AG09309 (cell line): ENCODE measurements at places on chromosomes 5 and 9.

GRCh38 chr5:84682531-84682930 is 297.9 kb upstream of the EDIL3 start:
- DNase-seq, result no peak

- DNase-seq, result no peak
Measured at GRCh38 chr5:156735477-156735876, 114.6 kb upstream of the PPP1R2B start.

DNA sequence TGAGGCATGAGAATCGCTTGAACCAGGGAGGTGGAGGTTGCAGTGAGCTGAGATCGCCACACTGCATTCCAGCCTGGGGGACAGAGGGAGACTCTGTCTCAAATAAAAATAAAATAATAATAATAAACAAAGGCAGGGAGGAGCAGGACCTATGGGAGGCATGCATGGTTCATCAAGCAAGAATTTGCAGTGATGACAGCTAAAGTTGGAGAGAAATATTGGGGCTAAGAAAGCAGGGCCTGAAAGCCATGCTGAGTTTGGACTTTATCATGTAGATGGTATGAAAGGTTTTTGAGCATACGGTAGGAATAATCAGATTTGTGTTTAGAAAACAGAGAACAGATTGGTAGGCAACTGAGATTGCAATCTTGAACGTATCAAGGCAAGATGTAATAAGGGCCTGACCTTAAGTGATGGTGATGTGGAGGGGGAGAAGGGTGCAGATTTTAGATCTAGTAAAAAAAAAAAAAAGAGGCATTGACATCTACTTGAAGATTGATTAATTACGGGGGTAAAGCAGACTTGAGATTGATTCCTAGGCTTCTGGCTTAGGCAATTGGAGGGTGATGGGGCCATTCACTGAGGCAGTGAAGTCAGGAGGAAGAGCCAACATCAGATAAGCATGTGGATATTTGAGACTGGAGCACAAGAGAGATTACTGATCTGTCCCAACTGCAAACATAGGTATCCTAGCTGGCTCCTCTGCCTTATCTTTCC is 50.7 kb downstream of the CFAP95 start:
- no peak for DNase-seq

DNA sequence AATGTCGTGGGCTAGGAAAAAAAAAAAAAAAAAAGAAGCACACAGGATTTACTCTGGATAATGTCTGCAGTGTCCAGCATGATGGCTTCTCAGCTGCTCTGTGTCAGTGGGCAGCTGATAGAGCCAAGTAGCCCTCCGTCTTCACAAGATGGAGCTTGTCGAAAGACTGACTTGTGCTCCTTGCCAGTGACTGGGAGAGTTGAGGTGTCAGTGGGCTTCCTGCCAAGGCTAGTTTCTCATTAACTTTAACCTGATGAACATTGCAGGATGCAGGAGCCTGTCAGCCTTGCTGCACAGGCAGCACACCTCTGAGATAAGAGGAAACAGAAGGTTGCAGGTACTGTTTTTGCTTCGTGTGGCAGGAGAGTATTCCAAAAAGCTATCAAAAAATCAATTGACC is 171.4 kb upstream of the SGCD start:
- no peak for DNase-seq

- no peak for DNase-seq
Measured at GRCh38 chr9:82022121-82022520, 33.5 kb downstream of the SPATA31D1 start.

DNA sequence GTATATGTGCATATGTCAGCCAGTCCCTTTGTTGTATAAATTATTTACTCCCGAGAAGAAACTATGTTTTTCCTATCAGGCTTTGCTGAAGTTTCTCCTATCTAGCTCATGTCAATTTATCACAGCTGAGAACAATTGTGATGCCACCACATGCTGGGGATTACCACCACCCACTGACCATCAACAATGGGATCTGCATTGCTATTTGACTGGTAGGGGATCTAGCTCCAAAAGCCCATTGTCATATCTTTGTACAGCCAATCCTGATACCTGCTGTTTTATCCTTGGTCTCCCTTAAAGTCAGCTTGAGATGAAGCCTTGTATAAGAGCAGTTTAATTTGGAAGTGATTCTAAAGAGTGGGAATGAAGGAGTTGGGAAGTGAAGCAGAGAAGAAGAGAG is 53.9 kb upstream of the KCNN2 start:
- no peak for DNase-seq
